ENCODE measurements at places on chromosomes 12 and 14. TPM values are rescaled to one million over a fixed set of nuclear protein-coding genes. Genes with fewer than 3 reads are reported as not detected.
A peak's percentile ranks its signal among the peaks of the same experiment; 100 is the strongest.

GRCh38 chr14:88683119-88683518 lies 109.6 kb downstream of the EML5 start:
- H3K4me1 ChIP-seq = no peaks in the 10 kb centered on the region
- H3K27me3 ChIP-seq = no peaks in the 10 kb centered on the region
- H3K4me3 ChIP-seq = no peak overlapping the region
- H3K36me3 ChIP-seq = no peaks in the 10 kb centered on the region
- DNase-seq = no peak
- H3K27ac ChIP-seq = no peak overlapping the region

DNA sequence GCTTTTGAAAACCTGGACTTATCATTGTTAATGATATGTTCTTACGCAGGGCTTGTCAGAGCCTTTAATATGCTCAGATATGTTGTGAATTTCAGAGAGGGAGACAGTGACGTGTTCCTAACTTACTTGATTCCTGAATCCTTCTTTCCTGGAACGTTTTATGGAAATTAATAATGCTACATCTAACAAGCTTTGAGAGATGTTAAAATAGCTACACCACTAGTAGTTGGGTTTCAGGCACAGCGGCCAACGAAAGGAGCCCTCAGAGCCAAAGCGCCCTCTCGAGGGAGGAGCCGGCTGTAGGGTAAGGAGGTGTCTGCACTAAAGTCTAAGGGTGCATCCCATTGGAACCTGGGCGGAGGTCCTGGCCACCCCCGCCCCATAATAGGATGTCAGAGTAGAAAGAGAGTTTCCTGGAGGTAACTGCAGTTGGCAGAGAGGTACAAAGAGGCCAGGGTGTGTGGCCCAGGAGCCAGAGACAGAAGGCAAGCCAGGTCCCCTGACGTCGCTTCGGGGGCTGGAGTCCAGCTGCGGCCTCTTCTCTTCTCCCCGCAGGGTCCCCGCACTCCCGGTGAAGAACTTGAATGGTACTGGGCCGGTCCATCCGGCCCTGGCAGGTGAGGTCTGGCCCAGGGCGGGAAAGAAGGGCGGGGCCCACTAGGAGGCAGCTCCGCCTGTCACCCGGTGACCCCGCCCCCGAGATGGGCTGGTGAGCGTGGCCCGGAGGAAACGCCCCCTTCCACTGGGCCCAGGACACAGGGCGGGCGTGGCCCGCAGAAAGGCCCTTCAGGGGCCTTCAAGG lies 36.3 kb downstream of the DTX1 start:
- no peaks in the 10 kb centered on the region for H3K27me3 ChIP-seq
- no peak for DNase-seq
- no peak overlapping the region for H3K27ac ChIP-seq
- peaks cover 11% of the 10 kb centered on the region for H3K4me1 ChIP-seq
- H3K36me3 ChIP-seq = no peaks in the 10 kb centered on the region

CMAS gene
- 34.1 TPM for total RNA-seq

TMEM233 gene
- total RNA-seq = not detected

- no peak for DNase-seq
- H3K36me3 ChIP-seq = no peaks in the 10 kb centered on the region
- H3K4me1 ChIP-seq = peaks cover 58% of the 10 kb centered on the region
- no peak overlapping the region for H3K4me3 ChIP-seq
- peak overlapping the region; percentile 38 for H3K27ac ChIP-seq
Observed at GRCh38 chr14:35414365-35414764, 9.8 kb upstream of the NFKBIA start.

GRCh38 chr12:110109037-110109836 lies 14.9 kb upstream of the IFT81 start:
- no peak for DNase-seq
- no peak overlapping the region for H3K4me3 ChIP-seq
- H3K4me1 ChIP-seq = no peaks in the 10 kb centered on the region
- H3K27me3 ChIP-seq = peaks cover 12% of the 10 kb centered on the region
- no peaks in the 10 kb centered on the region for H3K36me3 ChIP-seq
- no peak overlapping the region for H3K27ac ChIP-seq

DNA sequence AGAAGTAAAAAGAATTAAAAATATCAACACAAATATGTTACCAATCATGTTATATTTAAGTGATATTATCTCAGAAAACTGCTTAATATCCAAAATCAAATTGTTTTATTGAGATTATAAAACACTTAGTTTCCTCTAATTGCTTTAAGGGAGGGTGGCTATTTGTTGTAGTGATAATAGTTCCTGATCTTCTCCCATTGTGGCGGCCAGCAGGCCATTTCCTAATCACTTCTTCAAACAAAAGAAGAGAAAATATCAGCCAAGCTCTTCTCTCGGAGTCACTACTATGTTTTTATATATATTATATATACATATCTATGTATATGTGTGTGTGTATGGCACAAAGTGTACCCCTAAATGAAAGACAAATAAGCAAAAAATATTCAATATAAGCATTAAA lies 31.5 kb downstream of the ERO1A start:
- peaks cover 36% of the 10 kb centered on the region for H3K36me3 ChIP-seq
- H3K27me3 ChIP-seq = no peaks in the 10 kb centered on the region
- peaks cover 10% of the 10 kb centered on the region for H3K4me1 ChIP-seq
- no peak for DNase-seq
- no peak overlapping the region for H3K4me3 ChIP-seq

LYZ gene
- total RNA-seq = not detected

- no peak overlapping the region for H3K4me3 ChIP-seq
- no peak for DNase-seq
- H3K4me1 ChIP-seq = peaks cover 21% of the 10 kb centered on the region
- peaks cover 2% of the 10 kb centered on the region for H3K36me3 ChIP-seq
- no peak overlapping the region for H3K27ac ChIP-seq
- H3K27me3 ChIP-seq = peaks cover 77% of the 10 kb centered on the region
Observed at GRCh38 chr14:73237786-73238423, 599 bp downstream of the PAPLN start.

All from activated T-helper 1 cell treated with anti-CD3 and anti-CD28 coated beads, Interleukin-12 subunit alpha, Interleukin-12 subunit beta, Interleukin-2, Interleukin-4 antibody, amounts not matched to agents 30 ng/mL and 10 ng/mL and 1 ng/mL, durations not matched to agents 14 hours and 24 hours and 36 hours (primary cell).